Activated CD4-positive, alpha-beta T cell treated with anti-CD3 and anti-CD28 coated beads, Interleukin-2, amount 50 U/mL, for 4 hours (primary cell): ENCODE measurements at places on chromosomes 3 and 15.

- DNase-seq, result no peak
Observed at GRCh38 chr3:39779511-39780230, 29.7 kb upstream of the MYRIP start.

DNA sequence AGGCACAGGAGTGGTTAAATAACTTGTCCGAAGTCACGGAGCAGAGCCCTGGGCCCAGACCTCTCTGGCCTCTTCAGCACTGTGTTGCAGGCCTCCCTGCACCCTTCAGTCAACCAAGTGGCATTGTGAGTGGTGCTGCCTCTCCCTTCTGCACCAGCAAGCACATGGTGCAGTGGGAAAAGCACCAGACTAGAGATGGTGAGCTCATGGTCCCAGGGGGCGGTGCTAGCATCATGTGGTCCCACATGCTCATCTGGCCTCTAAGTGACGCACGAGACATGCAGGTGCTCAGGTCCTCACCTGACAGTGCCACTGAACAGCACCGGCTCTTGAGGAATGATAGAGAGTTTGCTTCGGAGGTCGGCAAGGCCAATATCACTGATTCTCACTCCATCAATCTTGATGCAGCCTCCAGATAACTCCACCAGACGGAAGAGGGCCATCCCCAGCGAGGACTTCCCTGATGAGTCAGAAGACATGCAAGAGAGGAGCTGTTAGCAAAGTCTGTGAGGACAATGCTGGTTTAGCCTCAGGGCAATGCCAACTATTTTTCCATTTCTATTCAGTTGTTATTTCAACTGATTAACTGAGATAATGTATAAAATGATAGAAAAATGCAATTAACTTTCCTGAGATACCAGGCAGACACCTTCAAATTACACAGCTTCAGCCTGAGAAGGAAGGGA, 53.1 kb upstream of the PARL start:
- DNase-seq, result no peak

GRCh38 chr3:139491966-139492365, 15.7 kb upstream of the RBP2 start:
- DNase-seq, result no peak

DNA sequence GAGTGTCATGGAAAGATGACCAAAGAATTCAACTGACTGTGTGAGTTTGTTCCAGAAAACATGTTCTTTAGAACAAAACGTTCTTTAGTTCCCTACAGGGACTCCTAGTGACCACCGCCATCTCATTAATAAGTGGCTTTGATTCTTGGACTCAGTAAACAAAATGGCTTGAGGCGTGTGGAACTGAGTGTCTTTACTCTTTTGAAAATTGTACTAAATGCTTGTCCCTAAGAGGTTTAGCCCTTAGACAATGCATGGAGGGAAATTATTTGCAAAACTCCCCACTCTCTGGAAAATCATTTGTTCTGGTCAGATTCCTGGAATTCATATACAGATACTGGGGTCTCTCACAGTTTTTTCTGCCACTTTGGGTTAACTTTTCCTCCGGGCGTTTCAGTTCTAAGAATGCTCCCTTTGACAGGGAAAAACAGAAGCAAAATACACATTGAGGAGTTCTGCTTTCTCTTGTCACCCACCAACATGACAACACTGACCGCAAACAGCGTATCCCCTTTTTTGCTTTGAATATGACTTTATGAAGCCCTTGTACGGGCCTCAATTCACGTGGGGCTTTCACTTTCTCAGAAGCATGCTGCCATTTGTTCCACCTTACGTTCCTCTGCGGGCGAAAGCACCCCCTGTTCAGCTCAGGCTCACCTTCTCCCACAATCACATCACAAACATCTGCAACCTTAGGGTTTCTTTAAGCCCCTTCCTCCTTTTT, 15.3 kb upstream of the NRROS start:
- DNase-seq, result no peak

DNA sequence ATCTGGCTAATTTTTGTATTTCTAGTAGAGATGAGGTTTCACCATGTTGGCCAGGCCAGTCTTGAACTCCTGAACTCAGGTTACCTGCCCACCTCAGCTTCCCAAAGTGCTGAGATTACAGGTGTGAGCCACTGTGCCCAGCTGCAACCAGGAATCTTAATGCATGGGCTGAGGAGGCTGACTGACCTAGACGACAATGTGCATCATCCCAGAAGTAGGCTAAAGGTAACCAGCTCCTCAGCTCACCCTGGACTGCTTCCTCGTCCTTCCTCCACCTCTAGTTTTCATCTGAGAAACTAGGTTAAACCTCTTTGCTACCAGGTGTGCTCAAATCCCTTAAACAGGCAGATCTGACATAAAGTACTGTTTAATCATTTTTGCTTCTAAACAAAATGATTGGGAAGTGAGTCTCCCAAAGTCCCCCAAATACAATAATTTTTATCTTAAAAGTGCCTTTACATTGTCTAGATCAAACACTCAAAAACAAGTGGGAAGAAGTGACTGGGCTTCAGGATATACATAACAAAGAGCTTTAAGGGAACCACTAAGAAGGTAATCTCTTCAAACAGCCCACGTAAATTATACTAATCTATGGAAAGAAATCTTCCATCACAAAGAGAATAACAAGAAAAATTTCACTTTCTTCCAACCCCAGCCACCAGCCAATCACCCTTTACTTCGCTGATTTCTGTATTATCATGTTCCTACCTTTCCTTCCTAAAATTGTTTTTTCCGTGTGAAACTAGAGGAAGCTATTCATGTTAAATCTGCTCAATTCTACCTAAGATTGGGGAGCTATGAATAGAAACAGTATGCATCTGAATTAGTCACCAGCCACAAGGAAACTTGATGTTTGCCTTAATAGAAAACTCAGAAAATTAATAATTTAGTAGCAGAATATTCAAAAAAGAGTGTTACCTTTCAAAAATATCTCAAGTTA, 34.7 kb downstream of the IGF2BP2 start:
- DNase-seq, result no peak

DNA sequence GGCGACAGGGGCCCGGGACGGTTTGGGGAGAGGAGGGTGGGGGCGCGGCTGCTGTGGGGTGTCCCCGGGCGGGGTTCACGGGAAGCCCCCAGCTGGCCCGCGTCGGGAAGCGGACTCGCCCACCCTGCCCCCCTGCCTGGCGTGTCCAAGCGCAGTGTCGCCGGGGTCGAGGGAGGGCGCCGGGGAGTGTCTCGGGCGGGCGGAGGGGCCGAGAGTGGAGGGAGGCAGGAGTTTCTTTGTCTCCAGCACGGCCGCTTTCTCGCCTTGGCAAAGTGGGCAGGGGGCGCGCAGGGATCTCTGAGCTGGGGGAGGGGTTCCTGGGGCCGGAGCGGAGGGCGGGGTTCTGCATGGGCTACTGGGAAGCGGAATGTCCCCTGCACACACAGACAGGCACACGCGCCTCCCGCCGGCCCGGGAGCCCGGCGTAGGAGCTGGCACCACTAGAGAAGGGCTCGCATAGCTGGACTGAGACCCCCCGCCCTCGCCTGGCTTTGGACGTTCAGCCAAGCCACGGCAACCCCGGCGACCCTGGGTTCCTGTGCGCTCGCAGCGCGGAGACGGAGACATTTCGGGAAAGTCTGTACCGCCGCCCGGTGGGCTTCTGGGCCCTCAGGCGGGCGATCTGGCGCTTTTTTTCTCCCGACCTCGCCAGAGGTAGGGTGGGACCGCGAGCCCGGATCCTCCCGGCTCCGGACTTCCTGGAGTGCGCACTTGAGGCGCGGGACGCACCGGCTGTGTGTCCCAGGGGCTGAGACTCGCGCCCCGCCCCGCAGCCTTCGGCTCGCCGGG, 822 bp downstream of the ST8SIA2 start:
- no peak for DNase-seq
